ENCODE measurements at places on chromosomes 5 and 9. TPM values are rescaled to one million over a fixed set of nuclear protein-coding genes. Genes with fewer than 3 reads are reported as not detected.

DNA sequence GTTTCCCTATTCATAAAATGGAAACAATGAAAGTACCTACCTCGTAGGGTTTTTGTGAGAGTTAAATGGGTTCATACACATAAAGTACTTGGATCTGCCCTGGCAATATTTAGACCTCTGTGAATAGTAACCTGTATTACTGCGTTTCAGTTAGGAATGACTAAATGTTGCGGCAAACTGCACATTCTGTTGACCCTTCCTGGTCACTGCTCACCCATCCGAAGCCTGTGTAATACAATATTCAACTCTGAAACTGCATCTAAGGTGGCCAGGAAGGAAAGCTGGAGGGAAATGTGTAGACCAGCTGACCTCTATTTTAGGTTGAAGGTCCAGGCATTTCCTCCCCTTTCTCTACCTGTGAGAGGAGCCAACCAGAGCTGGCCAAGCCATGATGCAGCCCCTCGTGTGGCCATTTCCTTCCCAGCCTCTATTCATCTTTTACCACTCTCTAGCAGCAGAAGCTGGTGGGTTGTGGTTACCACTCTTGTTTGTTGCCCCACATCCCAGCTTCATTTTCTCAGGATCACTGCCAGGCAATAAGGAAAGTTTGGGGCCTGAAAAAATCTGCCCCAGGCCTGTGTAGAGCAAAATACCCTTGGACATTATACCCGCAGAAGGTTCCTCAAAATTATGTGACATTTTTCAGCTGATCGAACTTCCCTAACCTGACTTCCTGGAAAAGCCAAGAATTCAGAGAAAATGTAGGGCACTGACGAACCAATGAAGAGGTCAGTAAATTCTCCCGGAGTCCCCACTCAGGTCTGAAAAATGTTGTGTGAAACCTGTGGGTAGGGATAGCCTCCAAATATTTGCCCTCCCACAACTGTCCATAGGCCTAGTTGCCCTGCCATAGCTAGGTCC, 20.5 kb upstream of the PDCD1LG2 start:
- DNase-seq = no peak

The ADRB2 gene
- 0.59 TPM for total RNA-seq

DNA sequence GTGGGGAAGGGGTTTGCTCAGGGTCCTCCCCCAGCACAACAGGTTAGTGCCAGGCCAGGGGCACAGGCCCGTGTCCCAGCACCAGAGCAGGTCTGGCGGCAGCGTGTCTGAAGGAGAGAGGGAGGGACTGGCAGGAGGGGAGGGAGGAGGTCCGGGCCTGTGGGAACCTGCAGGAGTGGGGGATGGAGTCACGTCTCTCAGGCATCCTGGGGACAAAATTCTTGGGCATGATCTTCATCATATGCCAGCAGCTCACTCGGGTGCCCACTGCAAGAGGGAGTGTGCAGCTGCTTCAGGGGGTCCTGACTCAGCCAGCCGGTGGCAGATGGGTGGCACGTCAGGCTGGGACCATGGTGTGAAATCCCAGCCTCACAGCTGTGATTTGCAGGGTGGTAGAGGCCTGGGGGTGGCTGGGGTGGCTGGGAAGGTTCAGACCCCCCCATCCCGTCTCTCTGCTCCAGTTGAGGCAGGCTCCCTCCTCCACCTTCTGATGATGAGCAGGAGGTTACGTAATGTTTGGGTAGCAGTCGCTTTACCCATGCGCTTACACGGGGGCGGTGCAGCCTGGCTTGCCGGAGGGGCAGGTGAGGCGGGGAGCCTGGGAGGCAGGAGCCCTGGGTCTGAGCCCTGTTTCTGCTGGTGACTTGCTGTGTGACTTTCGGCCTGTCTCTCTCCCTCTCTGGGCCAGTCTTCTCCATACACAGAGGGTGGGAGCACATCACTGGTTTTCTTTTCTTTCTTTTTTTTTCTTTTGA, 40.5 kb downstream of the NCS1 start:
- no peak for DNase-seq

- peak; percentile 10 for DNase-seq
Observed at GRCh38 chr5:154118893-154119336, 71.6 kb upstream of the GALNT10 start.

The SLC36A1 gene
- 2.5 TPM for total RNA-seq

The PCDHGA7 gene
- total RNA-seq = 5.5 TPM

The SPINK1 gene
- not detected for total RNA-seq

DNA sequence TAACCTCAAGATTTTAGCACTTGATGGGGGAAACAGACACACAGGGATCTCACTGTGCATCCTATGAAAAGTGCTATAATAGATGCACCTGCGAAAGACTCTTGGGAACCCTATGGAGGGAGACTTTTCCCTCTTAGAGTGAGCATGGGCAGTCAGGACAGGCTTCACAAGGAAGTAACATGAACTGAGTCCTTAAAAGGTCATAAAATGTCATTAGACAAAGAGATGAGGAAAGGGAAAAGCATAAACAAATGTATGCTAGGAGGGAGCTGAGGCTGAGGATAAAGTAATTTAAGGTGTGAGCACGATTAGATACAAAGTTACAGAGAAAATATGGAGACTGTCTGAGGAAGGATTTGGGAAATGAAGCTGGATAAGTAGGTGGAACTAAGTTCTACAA, 60.6 kb upstream of the MIER3 start:
- DNase-seq = no peak

GRCh38 chr9:5801739-5802113, 31.2 kb downstream of the ERMP1 start:
- DNase-seq = no peak

- DNase-seq = peak; percentile 61
Observed at GRCh38 chr5:65172486-65173129, 309.1 kb downstream of the ADAMTS6 start.

GRCh38 chr5:58187432-58188261, 272.2 kb downstream of the PLK2 start:
- no peak for DNase-seq

The KCNV2 gene
- not detected for total RNA-seq

DNA sequence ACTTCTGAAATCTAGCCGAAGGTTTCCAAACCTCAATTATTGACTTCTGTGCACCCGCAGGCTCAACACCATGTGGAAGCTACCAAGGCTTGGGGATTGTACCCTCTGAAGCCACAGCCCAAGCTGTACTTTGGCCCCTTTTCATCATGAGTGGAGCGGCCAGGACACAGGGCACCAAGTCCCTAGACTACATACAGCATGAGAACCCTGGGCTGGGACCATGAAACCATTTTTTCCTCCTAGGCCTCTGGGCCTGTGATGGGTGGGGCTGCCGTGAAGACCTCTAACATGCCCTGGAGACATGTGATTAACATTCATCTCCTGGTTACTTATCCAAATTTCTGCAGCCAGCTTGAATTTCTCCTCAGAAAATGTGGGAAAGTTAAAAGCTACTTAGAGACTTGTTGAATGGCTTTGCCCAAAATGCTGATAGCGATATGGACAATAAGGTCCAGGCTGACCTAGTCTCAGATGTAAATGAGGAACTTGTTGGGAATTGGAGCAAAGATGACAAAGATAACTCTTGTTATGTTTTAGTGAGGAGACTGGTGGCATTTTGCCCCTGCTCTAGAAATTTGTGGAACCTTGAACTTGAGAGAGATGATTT, 34.1 kb upstream of the CPLANE1 start:
- peak; percentile 3 for DNase-seq

DNA sequence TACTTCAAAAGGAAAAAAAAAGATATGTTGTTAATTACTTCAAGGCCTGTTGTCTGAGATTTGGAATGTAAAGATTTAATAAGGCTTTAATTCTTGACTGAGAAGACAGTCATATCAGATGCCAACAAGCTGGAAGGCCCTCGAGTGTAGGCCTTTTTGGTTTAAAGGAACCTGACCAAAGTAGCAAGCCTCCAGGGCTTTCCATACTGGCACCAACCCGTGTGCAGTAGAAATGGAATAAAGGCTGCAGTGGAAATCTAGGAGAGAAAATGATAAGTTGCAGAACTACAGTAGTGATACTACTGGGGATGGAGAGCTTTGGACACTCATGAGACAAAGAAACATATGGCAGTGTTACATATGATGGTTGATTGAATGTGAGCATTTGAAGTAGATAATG, 358.0 kb downstream of the TAF11L14 start:
- DNase-seq = no peak

All from RPMI7951 (cell line).